Airway epithelial cell (primary cell): ENCODE measurements at places on chromosomes 5 and 9. TPM values are rescaled to one million over a fixed set of nuclear protein-coding genes. Genes with fewer than 3 reads are reported as not detected.

The YTHDC2 gene
- total RNA-seq, result 13.3 and 22.6 TPM in 2 replicates

The MOCS2 gene
- 44.2 and 45.6 TPM in 2 replicates for total RNA-seq

The CDK7 gene
- total RNA-seq, result 36.0 and 38.6 TPM in 2 replicates

The CHSY3 gene
- total RNA-seq, result 0.56 and 0.65 TPM in 2 replicates

The RAB3C gene
- total RNA-seq, result not detected in 2 replicates

The HNRNPH1 gene
- 274 and 292 TPM in 2 replicates for total RNA-seq

The SPATA31C1 gene
- total RNA-seq, result not detected in 2 replicates

The SHISAL2B gene
- not detected in 2 replicates for total RNA-seq

The OTP gene
- total RNA-seq, result not detected in 2 replicates

The PCDHGA6 gene
- total RNA-seq, result 0.37 and 0.63 TPM in 2 replicates

The CENPP gene
- total RNA-seq, result 2.3 and 4.8 TPM in 2 replicates

The SLC6A3 gene
- not detected in 2 replicates for total RNA-seq

The SLC25A48 gene
- total RNA-seq, result not detected in 2 replicates
